CD4-positive, alpha-beta T cell treated with Interleukin-17A for 1 hour (primary cell): ENCODE measurements at places on chromosomes 6 and 20.

DNA sequence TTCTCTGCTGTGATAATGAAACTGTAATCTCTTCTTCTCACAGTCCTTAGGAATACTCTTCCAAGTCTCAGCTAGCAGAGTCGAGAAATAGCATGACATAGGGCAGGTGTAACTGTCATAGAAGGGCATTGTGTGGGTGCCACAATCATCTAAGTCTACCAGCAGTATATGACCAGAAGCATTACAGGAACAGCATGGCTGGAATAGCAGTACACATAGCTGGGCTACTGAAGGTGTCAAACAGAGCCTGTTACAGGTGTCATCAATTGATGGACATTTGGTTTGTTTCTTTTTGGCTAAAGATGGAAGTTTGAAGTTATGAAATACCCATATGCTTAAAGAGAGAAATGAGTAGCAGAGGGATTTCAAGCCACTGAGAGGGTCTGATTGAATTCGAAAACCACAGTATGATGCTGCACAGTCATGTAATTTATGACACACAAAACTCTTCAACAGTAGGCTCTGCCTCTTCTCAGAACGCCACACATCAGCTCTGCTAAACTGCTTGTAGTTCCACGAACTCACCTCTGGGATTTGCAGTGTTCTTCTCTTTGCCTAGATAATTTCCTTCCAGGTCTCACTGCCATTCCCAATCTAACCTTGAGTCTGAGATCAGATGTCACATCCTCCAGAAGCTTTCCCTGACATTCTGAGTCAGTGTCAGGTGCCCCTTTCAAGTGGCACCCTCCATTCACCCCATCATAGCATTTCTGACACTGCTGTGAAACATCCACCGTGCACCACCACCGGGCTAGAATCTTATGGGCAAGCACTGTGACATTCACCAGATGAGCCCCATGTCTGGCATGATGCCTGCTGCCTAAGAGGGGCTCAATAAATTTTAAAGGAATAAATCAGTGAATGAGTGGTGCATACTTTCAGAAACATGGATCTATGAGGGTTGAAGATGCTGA is 151.0 kb downstream of the ADAT2 start:
- DNase-seq: no peak

DNA sequence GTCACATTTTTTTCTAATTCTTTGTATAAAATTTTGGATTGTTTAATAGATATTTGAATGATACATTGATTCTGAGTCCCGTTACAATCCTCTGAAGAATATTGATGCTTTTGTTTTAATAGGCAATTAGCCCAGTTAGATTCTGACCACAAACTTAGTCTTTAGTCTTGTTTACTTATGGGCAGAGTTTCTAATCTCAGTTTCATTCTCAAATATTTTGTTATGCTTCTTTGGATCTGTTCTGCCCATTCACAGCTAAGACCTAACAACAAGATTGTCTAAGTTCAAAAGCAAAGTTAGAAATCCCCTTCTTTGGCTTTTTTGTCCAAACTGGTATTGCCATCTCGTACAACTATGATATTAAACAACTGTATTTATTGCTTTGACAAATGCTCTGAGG is 58.0 kb downstream of the TBXT start:
- DNase-seq: no peak

DNA sequence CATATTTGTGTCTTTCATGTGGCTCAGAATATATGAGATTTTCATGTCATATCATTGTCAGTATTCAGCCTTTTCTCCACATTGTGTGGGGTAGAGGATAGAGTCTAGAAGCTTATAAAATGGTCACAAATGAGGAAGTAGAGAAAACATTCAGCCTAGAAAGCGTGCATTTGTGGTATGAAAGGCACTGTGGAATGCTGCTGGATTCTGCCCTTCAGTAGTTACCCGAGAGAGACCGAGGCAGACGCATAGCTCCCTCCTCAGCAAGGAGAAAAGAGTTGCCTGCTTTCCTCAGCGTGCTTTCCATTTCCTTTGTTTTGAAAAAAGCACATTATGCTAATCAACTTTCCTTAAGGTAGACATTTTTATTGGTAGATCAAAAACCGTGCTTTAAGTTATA is 28.7 kb downstream of the MYB start:
- peak; percentile 31 for DNase-seq

DNA sequence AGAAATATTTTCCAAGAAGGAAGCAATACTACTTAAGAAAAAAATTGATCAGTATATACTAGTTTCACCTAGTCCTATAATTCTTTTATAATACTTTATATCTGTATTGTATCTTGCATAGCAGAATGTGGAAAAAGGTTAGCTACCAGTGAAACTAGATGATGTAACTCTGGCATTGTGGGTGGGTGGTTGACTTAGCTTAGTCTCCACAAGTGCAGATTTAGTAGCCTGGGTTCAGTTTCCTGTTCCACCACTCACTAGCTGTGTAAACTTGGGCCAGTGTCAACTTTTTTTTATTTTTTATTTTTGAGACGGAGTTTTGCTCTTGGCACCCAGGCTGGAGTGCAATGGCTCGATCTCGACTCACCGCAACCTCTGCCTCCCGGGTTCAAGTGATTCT is 2.0 kb downstream of the MUC21 start:
- DNase-seq: no peak

- peak; percentile 9 for DNase-seq
These were observed 178.8 kb downstream of the SMOC2 start for GRCh38 chr6:168619560-168620314.

- no peak for DNase-seq
These were observed 3.9 kb downstream of the LAMA5 start for GRCh38 chr20:62362991-62363919.

DNA sequence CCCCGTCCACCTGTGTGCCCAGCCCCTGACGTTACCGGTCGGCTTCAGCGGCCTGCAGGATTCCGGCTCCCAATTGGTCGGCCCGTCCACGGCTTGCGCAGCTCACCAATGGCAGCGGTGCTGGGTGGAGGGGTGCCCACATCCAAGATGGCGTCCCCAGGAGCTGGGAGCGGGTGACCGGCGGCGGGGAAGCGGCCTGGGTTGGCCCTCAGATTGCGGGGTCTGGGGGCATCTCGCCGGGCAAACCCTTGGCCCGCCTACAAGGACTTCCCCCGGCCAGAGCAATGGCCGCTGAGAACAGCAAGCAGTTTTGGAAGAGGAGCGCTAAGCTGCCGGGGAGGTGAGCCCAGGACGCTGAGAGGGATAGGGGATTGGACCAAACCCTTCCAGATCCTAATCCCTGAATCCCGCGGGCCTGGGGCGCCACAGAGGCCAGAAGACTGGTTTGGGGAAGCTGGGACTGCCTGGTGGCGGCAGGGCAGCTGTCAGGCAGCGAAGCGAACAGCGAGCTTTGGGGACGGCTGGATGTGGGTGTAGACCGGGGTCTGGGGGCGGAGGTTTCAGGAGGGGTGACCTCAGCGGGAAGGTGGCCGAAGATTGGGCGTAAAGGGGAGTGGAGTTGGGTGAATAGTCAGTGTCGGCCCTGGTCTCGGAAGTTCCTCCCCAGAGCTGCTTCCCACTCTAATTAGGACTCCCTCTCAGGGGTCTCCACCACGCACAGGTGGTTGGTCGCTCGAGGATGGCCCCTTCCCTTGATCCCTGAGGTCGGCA is at the start of the genes TBC1D22B and TMEM217:
TSS of gene TBC1D22B (plus strand) at position 139 of the 771 bp plus-strand sequence. CDS start at position 285, 146 bp downstream.
TSS of gene TMEM217 (minus strand) at position 511 of the 771 bp plus-strand sequence. CDS start 39,114 bp downstream, outside the sequence.
- peak; percentile 96 for DNase-seq

DNA sequence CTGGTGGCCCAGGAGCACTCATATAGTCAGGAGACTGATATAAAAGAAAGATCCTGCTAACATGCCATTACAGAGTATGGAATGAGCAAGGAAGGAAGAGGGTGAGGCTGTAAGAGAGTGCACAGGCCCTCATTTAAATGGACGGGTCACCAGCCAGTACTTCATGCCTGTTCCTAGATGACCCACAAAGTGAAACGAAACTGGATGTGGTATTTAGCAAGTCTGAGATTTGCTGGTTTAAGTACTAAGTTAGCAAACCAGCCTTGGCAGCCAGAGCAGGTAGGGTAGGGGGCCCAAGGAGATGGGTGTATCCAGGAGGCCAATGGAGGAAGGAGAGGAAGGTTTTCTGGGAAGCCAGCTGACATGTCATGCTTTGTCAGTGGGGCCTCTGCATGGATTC is 15.9 kb downstream of the NT5E start:
- DNase-seq: no peak

DNA sequence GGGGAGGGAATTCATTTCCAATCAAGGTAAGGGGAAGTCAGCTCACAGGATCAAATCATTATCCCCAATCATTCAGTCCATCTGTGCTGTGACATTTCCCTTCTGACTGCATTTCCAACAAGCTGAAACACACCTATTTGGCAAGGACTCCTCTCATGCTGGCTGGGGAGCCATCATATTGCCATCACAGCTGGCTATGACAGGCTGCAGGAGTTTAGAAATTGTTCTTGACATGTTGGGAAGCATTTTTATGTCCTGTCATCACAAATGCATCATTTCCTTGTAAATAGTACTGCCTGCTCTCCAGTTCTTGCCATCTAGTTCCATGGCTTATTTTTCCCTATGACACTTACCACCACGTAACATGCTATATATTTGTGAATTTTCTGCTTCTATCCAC is 113.9 kb upstream of the TMEM170B start:
- no peak for DNase-seq

- peak; percentile 66 for DNase-seq
These were observed 402 bp downstream of the ZBTB12 start for GRCh38 chr6:31901415-31901952.

DNA sequence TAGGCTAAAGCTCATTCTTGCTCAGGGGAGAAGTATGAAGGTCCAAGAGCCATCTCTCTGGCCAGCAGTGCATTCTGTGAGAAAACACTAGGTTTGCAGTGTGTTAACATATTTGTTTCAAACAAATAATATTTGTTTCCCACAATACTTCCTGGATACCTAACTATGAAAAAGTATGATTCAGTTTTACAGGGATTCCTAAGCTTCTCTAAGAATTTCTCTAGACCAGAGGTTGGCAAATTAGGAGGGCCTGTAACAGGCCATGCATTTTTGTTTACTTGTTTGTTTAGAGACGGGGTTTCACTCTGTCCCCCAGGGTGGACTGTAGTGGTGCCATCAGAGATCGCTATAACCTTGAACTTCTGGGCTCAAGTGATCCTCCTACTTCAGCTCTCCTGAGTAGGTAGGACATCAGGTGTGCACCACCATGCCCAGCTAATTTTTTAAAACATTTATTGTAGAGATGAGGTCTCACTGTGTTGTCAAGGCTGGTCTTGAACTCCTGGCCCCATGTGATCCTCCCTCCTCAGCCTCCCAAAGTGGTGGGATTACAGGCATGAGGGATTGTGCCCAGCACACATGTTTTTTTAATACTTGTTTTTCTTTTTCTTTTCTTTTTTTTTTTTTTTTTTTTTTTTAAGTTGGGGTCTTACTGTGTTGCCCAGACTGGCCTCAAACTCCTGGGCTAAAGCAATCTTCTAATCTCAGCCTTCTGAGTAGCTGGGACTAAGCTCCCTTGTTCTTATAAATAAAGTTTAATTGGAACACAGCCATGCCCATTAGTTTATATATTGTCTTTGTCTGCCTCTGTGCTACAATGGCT is 71.7 kb downstream of the ADGRG6 start:
- DNase-seq: no peak
